ENCODE measurements at places on chromosomes 6 and 20.

GRCh38 chr6:30881392-30882203 lies 2.7 kb upstream of the DDR1 start:
- DNase-seq, result peak; percentile 60

DNA sequence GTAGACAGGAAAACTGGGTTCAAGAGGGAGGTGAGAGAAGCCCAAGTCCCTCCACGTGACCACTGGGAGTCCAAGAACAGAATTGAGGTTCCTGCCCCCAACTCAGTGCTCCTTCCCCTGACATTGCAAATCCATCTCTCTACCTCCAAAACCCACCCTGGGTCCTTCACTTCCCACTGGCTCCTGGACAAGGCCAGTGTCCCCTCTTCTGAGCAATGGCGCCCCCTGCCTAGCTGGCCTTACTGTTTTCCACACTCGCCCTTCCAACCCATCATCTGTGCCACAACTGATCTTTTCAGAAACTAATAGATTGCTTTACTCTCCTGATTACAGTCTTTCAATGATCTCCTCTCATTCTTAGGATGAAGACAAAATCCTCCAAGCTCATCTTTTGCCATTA lies 200.3 kb downstream of the ANKRD60 start:
- DNase-seq, result no peak

DNA sequence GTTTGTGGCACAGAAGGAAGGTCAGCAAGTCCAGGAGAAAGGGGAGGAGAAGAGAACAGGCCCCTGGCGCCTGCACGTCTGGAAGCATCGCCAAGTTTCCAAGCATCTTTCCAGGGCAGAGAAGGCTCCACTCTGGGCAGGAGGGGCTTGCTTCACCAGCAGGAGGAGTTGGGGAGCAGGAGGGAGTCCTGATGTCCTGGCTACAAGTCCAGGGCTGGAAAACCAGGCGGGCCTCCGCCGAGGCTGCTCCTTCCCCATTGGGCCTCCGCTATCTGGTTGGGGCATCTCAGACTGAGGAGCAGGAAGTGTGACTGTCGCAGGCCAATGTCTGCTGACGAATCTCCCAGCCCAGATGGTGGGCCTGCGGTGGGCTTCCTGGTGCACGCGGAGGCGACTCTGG lies 421.9 kb downstream of the PREX1 start:
- no peak for DNase-seq

DNA sequence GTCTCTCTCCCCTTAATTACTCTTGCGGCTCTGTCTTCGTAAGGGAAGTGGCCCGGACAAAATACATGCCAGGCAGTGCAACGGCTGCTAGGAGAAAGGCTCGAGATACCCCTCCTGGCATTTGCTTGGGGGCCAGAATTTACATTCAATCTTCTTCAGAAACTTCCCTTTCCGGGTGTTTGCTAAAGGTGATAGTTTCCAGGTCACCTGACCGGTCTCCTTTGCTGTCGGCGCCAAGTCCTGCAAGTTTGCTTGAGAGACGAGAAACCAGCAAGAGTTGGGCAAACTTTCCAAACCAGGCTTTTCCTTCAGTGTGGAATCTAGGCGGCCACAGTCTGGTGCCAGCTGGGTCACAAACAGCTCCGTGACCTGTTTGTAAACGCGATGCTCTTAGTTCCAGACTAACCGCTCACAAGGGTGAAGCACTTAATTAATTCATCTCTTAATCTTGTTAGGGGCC lies 563 bp upstream of the SRSF3 start:
- no peak for DNase-seq

GRCh38 chr6:37570482-37571133 lies 70.9 kb upstream of the CCDC167 start:
- no peak for DNase-seq

DNA sequence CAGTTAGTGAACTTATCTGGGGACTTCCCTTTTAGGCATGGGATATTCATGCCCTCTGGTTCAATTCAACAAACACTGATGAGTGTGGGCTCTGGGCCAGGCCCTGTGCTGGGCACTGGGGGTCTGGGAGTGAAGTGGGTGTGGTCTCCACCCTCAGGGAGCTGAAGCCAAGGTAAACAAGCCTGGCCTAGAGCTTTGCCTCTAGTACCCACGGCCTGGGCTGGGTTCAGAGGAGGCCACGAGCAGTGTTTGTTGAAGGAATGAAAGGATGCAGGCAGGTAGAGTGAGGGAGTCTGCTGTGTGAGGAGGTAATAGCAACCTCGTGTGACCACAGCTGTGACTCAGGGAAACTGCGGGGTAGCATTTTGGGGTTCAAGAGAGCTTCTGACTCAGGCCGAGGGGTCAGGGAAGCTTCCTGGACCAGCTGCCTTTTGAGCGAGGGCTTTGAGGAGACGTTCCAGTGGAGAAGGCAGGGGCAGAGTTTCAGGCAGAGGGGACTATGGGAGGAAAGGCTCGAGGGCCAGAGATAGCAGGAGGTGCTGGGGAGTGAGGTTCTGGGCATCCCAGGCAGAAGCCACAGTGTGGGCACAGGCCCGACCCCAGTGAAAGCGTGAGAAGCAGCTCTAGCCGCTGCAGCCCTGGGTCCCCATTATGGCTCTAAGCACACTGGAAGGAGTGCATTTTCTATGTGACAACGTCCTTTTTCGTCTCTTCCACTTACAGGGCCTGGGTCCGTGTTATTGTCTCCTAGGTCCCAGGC lies 5.6 kb downstream of the MYLK2 start:
- DNase-seq, result no peak

Measured in astrocyte of the spinal cord (primary cell).